ENCODE measurements at places on chromosomes 1 and 21.

DNA sequence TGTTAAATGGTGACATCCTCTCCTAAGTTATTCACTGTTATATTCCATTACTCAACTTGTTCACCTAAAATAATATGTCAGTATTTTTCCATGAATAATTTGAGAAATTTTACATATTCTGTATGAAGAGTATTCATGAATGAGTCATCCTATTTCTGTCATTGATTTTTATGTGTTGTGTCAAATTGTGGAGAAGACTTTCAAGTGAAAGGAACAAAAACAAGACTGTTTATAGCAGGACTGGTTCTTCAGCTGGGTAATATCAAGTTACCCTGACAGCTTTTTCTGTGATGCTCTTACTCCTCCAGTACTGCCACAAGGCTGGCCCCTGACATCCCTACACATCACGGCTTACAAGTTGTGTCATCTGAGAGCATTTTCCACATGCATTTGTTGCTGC, 847.7 kb downstream of the NCAM2 start:
- DNase-seq, result no peak

- no peak for DNase-seq
Observed at GRCh38 chr1:24709791-24710441, 35.3 kb upstream of the CLIC4 start.

DNA sequence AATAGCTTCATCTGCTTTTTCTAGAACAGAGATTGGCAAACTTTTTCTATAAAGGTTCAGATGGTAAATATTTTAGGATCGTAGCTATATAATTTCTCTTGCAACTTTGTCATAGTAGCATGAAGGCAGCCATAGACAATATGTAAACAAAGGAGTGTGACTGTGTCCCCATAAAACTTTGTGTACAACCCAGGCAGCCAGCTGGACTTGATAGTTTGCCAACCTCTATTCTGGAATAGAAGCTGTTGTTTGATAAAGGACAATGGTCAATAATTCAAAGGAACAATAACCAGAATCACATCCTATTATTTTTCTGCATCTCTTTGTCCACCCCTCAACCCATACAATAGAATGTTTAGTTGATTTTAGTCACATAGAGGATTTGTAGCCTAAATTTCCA, 286.7 kb downstream of the LMX1A start:
- no peak for DNase-seq

GRCh38 chr1:61081686-61082310, 563 bp upstream of the NFIA start:
- DNase-seq, result peak; percentile 30

DNA sequence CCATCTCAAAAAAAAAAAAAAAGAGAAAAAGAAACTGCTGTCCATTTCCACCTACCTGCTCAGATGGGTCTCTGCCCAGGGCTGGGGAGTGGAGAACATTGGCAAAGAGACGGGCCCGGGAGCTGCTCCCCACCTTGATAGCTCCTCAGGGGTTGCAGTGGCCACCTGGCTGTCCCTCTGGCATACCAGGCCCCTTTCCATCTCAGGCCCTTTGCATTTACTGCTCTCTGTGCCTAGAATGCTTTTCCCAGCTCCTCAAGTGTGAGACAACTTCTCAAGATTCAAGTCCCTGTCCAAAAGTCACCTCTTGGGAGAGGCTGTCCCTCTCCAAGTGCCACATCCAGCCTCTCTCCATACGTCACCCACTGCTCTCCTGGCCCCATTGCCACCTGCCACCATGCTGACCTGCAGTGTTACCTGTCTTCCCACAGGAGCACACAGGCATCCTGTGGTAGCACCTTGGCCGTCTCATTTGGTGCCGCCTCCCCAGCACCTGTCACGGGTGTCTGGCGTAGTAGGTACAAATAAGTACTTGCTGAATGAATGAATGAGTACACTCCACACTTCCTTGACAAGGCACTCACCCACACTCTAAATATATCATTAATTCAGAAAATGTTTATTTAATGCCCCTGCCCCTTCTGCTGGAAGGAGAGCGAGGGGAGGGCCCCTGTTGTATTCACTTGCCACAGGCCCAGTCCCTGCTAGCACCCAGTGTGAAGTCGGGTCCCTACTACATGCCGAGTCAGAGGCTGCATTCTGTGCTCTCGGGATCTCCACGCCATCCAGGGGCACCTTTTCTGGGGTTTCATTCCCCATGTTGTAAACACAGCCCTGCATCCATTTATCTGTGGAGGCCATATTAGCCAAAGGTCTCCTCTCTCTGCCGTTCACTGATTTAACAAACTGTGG, 48.8 kb downstream of the DISP3 start:
- DNase-seq, result no peak

GRCh38 chr1:244046907-244047611, 4.0 kb upstream of the ZBTB18 start:
- DNase-seq, result no peak

- no peak for DNase-seq
Observed at GRCh38 chr1:153929981-153930948, 7.5 kb upstream of the GATAD2B start.

DNA sequence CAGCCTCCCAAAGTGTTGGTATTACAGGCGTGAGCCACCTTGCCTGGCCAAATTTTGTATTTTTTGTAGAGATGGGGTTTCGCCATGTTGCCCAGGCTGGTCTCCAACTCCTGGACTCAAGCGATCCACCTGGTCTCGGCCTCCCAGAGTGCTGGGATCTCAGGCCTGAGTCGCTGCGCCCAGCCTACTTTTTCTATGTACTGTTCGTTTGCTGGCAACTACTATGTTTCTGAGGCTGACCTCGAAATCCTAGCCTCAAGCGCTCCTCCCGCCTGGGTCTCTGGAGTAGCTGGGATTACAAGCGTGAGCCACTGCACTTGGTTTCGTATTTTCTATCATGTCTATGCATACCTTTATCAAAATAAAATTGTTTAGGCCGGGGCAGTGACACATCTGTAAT, 675 bp upstream of the TEKT2 start:
- DNase-seq, result no peak

GRCh38 chr1:86247597-86248279, 91.2 kb upstream of the COL24A1 start:
- no peak for DNase-seq

DNA sequence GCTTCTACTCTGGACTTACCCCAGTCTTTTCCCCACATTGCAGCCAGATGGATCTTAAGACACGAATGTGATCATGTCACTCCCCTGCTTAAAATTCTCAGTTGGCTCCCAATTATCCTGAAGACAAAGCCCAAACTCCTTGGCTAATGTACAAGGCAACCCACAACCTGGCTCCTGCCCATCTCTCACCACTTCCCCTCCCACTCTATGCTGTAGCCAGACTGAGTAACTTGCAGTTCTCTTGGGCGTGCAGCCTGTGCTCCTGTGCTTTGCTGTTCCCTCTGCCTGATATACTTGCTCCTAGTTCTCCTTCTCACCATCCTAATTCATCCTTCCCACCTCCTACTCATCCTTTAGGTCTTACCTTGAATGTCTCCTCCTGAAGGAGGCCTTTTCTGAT, 56.2 kb downstream of the LGR6 start:
- no peak for DNase-seq

- no peak for DNase-seq
Observed at GRCh38 chr1:180796897-180797640, 115.6 kb upstream of the KIAA1614 start.

- DNase-seq, result no peak
Observed at GRCh38 chr1:197076585-197076984, 9.5 kb upstream of the F13B start.

DNA sequence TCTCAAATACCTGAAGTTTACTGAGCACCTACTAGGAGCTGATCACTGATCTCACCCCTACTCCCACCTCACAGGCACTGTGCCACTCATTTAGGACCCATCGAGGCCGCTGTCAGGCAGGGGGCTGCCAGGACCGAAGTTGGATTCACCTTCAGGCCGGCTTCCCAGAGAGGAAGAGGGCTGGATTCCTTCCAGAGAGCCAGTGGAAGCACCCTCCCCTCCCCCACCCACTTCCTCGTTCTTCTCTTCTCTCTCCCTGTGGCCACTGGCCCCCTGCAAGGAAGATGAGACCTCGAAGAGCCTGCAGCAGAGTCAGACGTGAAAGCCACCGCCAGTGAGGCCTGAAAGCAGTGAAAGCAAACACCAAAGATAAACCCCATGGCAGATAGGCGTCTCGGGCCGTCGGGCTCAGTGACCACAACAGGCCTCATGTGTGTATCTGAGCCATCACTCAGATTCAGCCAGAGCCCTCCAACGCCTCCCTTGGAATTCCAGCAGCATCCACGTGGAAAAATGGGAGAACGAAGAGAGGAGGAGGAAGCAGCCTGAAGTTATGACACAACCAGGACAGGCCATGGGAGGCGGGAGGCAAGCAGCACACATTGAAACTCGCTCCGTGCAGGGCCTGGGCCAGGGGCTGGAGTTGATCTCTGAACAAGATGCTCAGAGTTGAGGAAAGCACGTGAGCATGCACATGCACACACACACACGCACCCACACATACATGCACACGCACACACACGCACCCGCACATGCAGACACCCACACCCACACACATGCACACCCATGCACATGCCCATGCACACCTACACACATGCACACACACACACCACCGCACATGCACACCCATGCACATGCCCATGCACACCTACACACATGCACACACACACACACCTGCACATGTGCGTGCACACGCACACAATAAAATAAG, 6.2 kb upstream of the AGTRAP start:
- DNase-seq, result no peak

- no peak for DNase-seq
Observed at GRCh38 chr1:159054427-159054826, 22.1 kb downstream of the AIM2 start.

GRCh38 chr1:154466206-154466605, 35.8 kb upstream of the TDRD10 start:
- DNase-seq, result no peak

GRCh38 chr1:201146626-201147390, 7.5 kb downstream of the TMEM9 start:
- no peak for DNase-seq

- no peak for DNase-seq
Observed at GRCh38 chr1:38456531-38456876, 403.1 kb downstream of the RRAGC start.

- no peak for DNase-seq
Observed at GRCh38 chr1:205921570-205921909, 21.7 kb downstream of the SLC26A9 start.

- DNase-seq, result no peak
Observed at GRCh38 chr1:238409191-238409850, 518.6 kb upstream of the ZP4 start.

DNA sequence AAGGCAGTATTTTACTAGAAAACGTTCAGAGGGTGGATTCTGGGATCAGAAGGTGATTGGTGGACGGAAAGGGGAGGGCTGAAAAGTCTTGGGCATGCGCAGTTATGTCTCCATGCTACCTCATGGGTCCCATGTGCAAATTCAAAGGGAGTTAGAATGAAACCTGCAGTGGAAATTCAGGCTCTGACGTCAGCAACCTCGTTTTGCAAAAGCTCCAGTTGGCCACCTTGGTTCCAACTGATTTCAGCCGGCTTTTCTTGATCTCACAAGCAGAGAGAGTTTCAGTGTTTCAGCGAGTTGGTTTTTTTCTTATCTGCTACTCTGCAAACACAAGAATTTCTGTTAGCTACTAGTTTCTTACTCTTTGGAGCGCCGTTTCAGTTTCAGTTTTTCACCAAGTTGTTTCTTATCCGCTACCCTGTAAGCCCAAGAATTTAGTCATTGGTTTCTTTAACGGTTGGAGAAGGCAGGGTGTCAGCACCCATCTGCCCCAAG, 69.8 kb upstream of the PGBD5 start:
- DNase-seq, result no peak

GRCh38 chr1:43932786-43933385, 715 bp upstream of the ARTN start:
- DNase-seq, result no peak

DNA sequence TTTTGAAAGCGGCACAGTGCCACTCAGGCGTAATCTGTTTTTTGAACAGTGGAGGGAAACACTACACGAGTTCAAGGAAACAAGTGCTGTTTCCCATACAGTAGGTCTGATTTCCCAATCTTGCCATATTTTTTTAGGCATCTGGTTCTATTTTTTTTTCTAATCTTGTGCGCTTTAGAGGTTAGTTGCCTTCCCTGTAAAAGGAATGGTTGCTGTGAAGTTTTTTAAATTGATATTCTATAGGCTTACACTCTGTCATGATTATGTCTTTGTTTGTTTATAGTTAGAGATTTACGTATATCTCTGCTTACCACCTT, 1.2 kb downstream of the NASP start:
- DNase-seq, result no peak

- DNase-seq, result no peak
Observed at GRCh38 chr1:40876436-40876761, 14.2 kb upstream of the CITED4 start.

GRCh38 chr1:192604979-192605620, 29.5 kb downstream of the RGS1 start:
- no peak for DNase-seq

- no peak for DNase-seq
Observed at GRCh38 chr1:233140974-233141373, 154.6 kb downstream of the PCNX2 start.

DNA sequence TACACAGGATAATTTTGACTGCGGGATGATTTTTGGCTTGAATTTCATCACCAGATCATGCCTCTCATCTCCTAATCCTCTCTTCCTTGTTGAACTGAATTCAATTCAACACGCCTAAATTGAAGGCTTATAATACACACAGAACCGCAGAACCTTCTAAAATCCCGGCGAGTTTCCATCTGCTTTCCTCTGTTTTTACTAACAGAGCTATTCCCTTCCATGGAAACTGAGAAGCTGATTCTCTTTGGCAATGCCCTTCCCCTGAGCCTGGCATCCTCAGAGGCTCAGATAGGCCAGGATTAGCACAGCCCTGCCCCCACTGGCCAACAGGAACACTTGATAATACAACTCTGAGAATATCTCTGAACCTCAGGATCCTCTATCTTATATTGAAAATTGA, 130.2 kb downstream of the CAPN8 start:
- no peak for DNase-seq

GRCh38 chr1:65211331-65211730, 63.3 kb downstream of the AK4 start:
- no peak for DNase-seq

All from stimulated activated CD4-positive, alpha-beta T cell treated with anti-CD3 and anti-CD28 coated beads, Interleukin-1b, Interleukin-23, amount 100 ng/mL, for 1 hour (primary cell).